ENCODE measurements at places on chromosomes 7 and 10. TPM values are rescaled to one million over a fixed set of nuclear protein-coding genes. Genes with fewer than 3 reads are reported as not detected.

GRCh38 chr10:126702181-126702580 is 31.7 kb upstream of the C10orf90 start:
- no peaks in the 10 kb centered on the region for H3K36me3 ChIP-seq
- H3K27ac ChIP-seq, result no peak overlapping the region
- no peaks in the 10 kb centered on the region for H3K27me3 ChIP-seq
- H3K4me3 ChIP-seq, result no peak overlapping the region
- DNase-seq, result no peak

- no peaks in the 10 kb centered on the region for H3K4me1 ChIP-seq
- no peak overlapping the region for H3K4me3 ChIP-seq
- no peaks in the 10 kb centered on the region for H3K27me3 ChIP-seq
- no peak for DNase-seq
These were observed 81.6 kb downstream of the EXOC6 start for GRCh38 chr10:92929896-92930295.

GRCh38 chr7:100949227-100949932 is at the start of gene MUC3A:
MUC3A (plus strand) TSS chr7:100949534; CDS start chr7:100949625, 91 bp downstream.
- H3K36me3 ChIP-seq, result no peaks in the 10 kb centered on the region
- H3K27ac ChIP-seq, result no peak within 1 kb of the TSS
- no peak within 1 kb of the TSS for H3K4me3 ChIP-seq

DNA sequence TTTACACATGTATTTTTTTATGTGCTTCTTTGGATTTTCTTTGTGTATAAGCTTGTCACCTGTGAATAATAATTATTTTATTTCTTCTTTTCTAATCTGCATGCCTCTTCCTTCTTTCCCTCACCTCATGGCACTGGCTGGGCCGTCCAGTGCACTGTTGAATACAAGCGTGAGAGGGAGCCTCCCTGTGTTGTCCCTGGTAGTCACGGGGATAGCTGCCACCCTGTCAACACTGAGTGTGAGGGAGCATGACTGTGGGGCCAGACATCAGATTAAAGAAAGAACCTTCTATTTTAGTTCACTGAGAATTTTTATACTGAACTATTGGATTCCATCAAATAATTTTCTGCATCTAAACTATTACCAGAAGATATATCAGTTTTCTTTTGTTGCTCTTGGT is 187.9 kb downstream of the CDC14C start:
- H3K4me3 ChIP-seq, result no peak overlapping the region
- H3K27me3 ChIP-seq, result no peaks in the 10 kb centered on the region
- no peaks in the 10 kb centered on the region for H3K36me3 ChIP-seq
- H3K4me1 ChIP-seq, result no peaks in the 10 kb centered on the region
- no peak for DNase-seq

Gene AKR1D1
- total RNA-seq, result not detected
